Psoas muscle (tissue), 8 donors: ENCODE measurements at places on chromosomes 12 and 14.

DNA sequence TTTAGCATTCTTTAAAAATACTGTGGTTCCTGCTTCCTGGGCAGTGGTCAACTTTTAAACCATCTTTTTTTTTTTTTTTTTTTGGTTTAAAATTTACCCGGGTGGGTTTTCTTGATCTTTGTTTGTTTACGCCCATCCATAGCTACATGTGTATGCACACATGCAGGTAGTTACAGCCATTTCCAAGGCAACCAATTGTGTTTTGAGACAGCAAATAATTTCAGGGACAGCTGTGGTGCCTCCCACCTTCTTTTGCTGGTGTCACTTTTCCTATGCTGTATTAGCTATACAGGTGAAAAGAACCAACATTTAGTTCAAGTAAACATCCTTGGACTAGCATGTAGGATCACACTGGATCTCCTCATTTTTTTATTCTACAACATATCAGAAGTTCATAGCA is 52.0 kb upstream of the PSMA6 start:
- no peak for DNase-seq

DNA sequence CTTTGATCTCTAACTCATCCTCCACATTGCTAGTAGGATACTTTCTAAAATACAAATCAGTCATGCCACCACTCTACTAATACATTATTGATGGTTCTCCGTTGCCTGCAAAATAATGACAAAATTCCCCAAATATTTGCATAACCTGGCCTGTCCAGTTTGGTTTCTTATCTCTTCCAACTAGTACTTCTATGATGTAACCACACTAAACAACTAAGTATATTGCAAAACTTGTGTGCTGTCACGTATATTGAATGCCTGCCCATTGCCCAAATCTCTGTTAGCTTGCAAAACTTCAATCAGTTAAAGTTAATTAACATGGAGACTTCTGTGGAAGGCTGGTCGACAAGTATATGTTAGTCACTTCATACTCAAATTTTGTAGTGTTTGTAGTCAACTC is 6.5 kb downstream of the OR6C74 start:
- no peak for DNase-seq

- no peak for DNase-seq
Observed at GRCh38 chr12:124746649-124747425, 116.8 kb downstream of the SCARB1 start.

- DNase-seq: no peak
Observed at GRCh38 chr14:96979611-96980074, 182.5 kb downstream of the VRK1 start.

- no peak for DNase-seq
Observed at GRCh38 chr14:100440758-100441203, 117.6 kb downstream of the SLC25A47 start.

DNA sequence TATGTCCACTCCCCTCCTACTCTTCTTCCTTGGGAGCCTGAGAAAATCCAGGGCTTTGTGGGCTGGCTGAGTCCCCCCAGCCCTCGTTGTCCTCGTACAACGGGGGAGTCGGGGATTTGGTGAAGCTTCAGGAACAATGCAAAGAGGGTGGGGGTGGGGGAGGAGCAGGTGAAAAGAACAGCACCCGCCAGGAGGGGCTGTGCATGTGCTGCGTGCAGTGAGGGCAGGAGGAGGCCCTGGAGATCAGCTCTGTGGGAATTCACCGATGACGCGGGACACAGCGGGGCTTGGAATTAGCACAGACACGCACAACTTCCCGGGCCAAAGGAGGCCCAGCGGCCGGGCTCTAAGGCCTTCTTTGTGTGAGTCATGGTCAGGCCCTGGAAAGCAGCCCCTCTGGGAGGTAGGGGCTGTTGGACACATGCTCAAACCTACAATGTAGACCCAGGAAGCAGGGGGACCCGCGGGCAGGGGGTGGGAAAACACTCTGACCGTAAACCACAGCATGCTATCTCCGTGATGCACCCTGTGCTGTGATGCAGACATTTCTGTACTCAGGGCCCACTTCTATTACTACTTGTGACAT is 32.8 kb downstream of the RBM19 start:
- DNase-seq: peak; percentile 41

DNA sequence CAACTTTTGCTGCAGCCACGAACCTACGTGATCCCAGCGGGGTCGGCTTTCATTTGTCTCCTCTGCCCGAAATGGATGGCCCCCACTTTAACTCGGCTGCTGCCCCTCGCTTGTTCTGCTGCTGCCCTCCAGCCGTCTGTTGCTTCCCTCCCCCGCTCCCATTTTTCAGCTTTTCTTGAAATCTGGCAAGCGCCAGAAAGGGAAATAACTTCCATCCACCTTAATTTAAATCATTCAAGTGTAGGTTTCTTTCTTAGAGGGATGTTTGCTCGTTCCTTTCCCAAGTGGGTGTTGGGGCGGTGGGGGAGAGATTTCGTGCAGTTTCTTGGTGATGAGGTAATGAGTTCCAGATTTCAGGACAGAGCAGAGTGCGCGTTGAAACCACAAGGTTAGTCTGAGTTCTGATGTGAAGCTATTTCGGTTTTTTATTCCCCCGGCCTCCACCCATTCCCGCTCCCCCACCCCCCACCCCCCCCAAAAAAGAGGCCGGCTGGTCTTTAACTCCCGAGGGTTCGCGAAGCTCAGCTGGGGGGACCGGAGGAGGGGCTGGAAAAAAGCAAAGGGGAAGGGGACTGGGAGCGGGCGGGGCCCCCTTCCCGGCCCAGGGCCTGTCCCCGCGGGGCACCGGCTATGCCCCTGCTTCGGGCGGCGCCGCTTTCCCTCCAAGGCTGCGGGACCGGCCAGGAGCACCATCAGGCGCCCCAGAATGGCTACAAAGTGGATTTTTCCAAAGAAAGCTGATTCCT is 2.2 kb upstream of the ZFP36L1 start:
- no peak for DNase-seq

DNA sequence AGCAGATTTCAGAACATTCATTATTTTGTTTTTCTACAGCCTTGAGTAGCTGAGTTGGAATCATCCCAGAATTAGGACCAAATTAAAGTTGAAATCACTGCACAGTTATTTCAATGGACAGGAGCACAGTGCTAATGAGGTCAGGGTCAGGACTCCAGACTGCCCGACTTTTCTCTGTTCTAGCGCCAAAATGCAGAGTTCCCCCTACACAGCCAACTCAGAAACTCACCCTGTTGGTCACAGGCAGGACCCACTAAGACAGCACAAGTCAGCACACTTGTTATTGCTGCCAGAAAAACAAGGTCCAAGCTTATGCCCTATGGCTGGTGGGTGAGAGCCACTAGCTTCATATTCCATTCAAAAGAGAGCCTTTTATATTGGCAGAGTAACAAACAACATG is 198.1 kb upstream of the KRR1 start:
- DNase-seq: no peak

DNA sequence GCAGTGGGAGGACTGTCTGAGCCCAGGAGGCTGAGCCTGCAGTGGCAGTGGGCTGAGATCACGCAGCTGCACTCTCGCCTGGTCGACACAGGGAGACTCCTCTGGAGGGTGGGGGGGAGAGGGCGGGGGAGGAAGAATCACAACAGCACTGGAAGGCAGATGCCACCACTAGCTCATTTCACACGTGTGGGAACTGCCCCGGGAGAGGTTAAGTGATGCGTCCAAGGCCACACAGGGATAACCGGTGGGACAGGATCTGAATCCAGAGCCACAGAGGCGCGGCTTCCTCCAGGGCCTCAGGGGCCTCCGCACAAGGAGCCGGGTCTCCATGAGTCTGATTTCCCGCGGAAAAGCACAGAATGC is 20.8 kb downstream of the STX2 start:
- no peak for DNase-seq

DNA sequence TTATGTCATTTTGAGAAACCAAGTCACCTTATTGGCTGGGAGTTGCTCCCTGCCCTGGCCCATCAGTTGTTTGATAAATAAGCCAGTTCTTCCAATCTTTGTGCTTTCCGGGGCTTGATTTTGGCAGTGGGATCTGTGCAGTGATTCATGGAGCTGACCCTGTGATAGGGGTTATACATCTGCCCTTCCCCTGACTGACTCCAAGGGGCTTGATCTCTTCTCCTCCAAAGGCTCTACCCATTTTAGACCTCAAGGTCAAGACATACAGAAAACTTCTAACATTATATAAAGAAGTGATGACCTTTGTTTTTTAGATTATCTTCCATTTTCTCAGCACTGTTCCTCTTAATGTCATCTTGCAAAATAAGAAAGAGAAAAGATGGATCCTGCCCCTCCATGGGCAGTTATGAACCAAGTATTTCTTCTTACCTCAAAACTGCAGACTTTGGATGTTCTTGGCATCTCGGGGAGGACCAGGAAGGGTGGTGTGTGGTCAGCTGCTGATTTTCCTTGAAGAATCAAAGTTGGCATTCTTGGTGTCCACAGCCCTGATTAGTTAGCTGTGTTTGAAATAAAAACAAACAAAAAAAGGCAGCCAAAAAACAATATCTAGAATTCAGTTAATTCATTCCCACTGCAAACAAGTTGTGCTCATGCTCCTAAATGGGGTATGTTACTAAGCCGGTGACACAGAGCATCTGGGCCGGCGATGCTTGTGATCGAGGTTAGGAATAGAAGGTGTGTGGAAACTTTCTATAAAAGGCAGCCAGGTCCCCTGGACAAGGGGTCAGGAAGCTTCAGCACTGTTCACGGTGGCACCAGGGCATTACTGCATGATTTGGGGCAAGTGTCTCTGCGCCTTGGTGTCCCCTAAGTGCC is 120.2 kb downstream of the SAMD4A start:
- DNase-seq: peak; percentile 31

- DNase-seq: no peak
Observed at GRCh38 chr12:14576896-14577295, 9.2 kb upstream of the PLBD1 start.

DNA sequence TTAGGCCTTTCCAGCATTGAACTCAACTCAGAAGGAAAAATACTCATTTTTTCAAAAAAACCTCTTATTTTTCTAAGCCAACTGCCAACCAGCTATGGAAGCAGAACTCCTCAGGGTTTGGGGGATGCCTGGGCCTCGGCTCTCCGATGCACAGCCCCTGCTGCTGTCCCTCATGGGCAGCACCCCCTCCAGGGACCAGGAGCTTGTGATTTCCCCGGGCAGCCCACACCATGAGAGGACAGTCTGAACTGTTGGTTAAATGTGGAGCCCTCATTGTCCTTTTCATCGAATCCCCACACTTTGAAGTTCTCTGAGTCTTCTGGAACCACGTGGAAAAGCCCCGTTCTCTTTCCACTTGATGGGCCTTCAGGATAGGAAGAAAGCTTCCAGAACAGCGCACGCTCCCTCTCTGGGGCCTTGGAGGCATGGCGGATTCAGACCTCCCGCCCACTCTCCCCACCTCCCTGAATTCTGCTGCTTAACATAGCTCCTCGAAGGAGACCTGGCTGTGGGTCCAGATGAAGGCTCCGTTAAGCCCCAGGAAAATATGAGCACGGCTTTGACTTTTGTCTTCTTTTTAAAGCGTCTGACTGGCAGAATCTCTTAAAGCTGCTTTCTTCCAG is 156.6 kb downstream of the CALM1 start:
- DNase-seq: no peak

- DNase-seq: peak; percentile 21
Observed at GRCh38 chr14:57066887-57067513, 201.7 kb downstream of the EXOC5 start.

- DNase-seq: no peak
Observed at GRCh38 chr14:63892265-63892664, 39.5 kb downstream of the SYNE2 start.

DNA sequence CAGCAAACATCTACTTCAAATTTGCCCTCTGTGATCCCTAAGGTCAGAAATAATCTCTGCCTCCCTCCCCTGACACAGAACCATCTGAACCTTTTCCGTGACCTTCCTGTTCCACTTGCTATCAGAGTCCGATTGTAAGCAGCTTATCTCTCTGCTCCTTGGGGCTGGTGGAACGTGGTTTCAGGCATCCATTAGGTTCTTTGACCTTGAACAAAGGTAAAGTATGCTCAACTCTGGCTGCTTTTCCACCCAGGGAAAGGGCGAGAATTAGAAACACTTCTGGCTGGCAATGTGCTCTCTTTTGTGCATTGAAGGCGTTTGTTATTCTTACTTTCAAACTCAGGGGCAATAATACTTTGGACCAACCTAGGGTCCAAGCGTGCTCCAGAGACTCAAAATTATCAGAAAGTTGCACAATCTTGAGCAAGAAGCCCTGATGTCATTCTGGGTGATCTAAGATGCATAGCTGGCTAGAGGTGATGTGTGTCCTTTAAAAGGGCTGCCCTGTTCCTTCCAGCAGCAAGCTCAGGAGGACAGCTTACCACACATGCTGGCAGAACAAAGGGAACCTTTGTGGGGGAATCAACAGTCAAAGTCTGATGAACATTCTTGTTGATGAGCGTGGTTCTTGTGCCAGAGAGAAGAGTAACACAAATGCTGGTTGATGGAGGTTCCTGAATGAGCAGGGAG is 29.8 kb downstream of the ADGRD1 start:
- DNase-seq: no peak

DNA sequence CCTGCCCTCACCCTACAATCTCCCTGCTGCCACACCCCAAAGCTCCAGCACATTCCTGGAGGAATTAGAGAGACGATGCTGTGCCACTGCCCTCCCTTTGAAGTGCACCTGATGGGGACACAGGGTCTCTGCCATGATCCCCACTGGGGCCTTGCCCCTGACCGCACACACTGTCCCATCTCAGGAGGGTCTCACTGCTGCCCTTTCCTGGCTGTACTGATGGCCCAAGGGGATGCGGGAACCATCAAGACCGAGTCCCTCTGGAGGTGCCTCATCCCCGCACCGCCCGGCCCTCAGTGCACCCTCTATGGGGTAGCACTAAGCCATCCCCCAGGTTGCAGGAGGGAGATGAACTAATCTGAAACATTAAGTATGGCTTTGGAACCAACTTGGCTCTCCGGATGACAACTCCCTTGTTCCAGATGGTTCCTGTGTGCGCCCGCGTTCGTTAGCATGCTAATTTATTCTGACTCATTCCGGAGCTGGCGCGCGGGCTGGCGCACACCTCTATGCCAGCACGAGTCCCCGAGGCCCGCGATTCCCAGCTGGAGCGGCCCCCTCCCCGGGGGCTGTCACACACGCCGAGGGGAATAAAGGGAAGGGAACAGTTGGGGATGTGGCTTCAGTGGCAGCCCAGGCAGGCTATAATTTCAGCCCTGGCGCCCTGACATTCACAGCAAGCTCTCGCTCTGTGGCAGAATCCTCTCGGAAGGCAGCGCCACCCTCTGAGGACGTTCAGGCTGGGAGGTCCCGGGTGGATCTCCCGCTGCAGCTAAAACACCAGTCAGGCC is 34.2 kb upstream of the C14orf180 start:
- DNase-seq: no peak

DNA sequence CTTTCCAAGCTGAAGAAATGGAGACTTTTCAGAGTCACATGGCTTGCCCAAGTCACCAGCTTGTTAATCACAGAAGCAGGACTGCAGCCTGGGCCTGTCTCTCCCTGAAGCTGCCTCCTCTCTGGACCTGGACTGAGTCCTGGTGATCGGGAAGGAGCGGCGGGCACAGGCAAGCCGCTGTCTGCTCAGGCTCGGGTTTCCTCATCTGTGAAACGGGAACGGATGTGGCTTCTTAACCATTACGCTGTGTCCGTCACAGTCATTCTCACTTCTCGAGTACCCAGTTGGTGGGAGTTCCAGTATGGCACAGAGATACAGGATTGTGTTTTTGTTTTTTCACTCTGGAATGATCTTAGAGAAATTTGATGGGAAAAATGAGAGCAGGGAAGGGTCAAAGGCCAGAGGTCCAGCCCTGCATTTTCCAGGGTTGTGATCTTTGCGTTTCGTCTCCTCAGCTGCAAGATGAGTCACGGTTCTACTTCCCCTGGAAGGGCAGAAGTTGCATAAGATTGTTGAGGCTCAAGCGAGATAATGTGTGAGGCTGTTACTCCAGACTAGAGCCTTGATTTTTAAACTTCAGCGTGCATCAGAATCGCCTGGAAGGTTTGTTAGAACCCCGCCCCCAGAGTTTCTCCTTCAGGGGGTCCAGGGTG is 7.6 kb upstream of the LRTM2 start:
- DNase-seq: peak; percentile 56
